Activated CD8-positive, alpha-beta memory T cell treated with anti-CD3 and anti-CD28 coated beads for 4 hours (primary cell): ENCODE measurements at places on chromosomes 6 and 20.

DNA sequence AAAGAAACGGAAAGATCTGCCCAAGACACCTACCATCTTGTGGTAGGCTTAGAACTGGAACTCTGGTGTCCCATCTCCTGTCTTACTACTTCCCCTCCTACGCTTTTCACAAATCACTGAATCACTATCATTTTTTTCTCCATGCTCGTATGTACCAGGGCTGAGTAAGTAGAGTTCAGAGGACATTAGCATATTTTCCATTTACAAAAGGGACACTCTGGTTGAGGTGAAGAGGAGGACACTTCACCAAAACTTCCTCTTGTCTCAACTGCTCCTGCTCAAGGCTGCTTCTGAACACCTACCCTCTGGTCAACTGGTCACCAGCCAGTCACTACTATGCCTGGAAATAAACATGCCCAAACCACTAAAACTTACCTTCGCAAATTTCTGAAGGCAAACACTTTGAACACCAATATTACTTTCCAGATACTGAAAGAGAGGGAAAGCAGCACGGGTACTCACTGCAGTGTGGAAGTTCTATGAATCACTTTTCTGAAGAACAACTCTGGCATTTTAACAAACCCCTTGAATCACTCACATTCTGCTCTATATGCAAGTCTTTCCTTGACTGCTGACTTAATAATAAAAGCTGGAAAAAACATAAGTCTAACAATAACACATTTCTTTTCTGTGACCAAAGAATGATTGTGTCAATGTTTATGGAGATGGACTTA, 123.3 kb downstream of the INSM1 start:
- DNase-seq: no peak

- no peak for DNase-seq
Observed at GRCh38 chr6:167978607-167979006, 18.9 kb upstream of the KIF25 start.

DNA sequence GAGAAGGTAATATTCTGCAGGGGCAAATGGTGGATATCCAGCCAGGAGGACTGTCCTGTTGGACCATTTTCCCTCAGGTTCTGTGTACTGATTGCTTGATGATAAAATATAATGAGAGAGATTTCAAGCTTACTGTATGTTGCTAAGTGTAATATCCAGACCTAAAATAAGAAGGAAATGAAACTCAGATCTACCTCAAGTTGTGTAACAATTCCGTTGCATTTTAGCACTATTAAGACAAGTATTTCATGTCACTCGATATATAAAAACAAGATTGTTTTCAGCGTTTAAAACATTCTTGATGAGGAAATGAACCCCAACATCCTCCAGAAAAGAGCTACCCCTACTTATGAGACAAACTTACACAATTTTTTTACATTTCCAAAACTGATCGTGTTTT, 57.2 kb downstream of the RGS17 start:
- DNase-seq: no peak

- DNase-seq: no peak
Observed at GRCh38 chr6:819122-819521, 126.2 kb upstream of the EXOC2 start.

- no peak for DNase-seq
Observed at GRCh38 chr6:90036963-90037362, 142.7 kb downstream of the GJA10 start.

GRCh38 chr20:7269452-7269851, 502.0 kb downstream of the BMP2 start:
- DNase-seq: no peak

- no peak for DNase-seq
Observed at GRCh38 chr6:165571721-165572132, 91.3 kb downstream of the PDE10A start.

DNA sequence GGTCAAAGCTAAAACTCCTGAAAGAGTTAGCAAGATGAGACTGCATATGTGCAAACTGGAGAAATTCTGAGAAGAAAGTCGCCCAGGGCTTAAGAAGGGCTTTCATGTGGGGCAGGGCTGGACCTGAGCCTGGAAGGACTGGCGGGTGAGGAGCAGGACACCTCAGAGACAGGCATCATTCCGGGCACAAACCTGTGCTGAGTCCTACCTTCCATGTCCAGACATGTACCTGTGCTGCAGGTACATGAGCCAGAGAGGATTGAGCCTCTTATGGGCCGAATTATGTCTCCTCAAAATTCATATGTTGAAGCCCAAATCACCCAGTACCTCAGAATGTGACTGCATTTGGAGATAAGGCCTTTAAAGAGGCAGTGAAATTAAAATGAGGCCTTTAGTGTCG, 171.0 kb downstream of the QRSL1 start:
- no peak for DNase-seq

DNA sequence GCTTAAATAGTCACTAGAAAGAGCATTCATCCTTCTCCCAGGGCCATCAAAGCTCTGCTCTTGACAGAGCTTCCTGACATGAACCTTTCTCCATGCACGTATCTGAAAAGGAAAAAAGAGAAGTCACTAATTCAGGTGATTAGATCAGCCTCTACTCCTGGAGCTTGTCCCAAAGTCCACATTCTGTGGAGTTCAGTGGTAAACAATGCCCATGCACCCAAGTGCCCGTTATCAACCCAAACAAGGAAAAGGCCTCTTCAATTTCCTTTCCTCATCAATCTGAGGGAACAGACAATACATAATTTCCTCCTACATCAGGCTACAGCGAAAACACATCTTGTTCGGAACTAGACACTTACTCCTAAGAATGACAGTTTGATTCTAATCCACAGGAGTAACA, 129.2 kb upstream of the PCSK2 start:
- DNase-seq: no peak

- no peak for DNase-seq
Observed at GRCh38 chr6:130681028-130681427, 146.2 kb upstream of the SMLR1 start.

GRCh38 chr20:47281376-47281775, 75.1 kb downstream of the ZMYND8 start:
- no peak for DNase-seq

DNA sequence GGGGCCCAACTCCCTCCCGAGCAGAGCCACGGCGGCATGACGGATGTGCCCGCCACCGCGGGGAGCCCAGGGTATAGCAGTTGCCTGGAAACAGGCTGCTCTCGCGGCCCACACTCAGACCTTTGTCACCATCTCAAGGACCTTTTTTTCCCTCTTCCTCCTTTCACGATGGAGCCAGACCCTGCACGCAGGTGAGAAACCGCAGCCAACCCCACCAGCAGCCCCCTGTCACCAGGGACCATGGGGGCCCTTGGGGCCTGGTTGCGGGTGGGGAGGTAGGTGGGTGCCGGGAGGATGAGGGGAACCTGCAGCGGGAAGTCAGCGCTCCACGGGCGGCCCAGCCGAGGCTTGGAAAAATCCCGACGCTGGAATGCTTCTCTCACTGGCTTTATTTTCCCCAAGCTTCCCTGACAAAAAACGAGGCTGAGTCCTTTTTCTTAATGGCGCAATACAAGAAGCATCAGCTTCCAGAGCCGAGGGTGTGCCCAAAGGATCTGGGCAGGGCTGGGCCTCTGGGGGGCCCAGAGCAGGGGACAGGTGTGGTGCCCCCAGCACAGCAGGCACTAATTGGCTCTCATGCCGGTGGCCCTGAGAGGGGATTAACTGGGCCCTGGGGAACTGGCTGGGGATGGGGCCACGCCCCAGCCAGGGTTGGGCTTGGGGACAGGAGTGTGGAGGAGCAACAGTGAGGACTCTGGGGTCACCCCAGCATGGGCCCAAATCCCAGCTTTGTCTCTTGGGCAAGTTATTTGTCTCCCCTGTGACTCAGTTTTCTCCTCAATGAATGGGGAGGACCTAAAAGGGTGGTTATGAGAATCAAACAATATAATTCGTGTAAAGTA, 23.9 kb downstream of the NOL4L start:
- no peak for DNase-seq

DNA sequence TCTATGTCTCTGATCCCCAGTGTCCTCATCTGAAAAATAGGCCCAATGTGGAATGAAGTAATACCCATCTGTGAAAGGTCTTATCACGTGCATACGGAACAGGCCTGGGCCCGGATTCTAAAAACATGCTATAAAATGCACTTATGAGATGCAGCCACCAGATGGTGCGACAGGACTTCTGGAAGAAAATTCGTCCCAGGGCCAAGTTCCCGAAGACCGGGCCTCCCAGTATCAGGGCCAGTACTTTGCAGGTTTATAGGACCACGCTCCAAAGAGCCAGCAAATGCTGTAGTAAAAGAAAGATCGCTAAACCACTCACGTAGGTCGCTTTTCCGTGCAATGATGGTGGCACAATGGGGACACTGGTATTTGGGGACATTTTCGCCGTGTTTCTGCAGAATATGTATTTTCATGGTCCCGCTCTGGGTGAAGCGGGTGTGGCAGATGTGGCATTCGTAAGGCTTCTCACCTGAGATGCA, 10.6 kb downstream of the CTCFL start:
- DNase-seq: no peak

DNA sequence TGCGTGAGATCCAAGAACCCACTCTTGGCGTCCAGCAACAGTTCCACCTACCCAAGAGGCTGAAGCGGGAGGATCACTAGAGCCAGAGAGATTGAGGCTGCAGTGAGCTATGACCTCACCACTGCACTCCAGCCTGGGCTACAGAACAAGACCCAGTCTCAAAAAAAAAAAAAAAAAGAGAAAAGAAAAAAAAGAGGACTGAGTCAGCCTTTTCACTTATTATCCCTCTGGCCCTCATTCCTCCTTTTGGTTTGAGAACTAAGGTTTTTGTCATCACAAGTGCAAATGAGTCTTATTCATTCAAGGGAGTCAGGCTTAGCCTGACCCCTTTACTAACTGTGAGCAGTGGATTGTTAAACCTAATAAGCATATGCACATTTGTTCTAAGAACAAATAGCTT, 37.9 kb upstream of the JARID2 start:
- DNase-seq: no peak

DNA sequence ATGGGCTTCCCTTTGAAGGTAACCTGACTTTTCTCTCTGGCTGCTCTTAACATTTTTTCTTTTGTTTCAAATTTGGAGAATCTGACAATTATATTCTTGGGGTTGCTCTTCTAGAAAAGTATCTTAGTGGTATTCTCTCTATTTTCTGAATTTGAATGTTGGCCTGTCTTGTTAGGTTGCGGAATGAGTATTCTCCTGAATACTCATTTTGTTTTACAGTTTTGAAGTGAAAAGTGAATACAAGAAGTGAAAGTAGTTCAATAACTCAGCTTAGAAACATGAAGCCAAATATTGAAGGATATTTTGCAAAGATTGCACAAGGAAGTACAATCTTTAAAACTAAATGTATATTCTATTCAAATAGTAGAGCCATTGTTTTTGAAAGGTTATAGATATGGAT, 120.2 kb upstream of the MAP3K4 start:
- DNase-seq: no peak

DNA sequence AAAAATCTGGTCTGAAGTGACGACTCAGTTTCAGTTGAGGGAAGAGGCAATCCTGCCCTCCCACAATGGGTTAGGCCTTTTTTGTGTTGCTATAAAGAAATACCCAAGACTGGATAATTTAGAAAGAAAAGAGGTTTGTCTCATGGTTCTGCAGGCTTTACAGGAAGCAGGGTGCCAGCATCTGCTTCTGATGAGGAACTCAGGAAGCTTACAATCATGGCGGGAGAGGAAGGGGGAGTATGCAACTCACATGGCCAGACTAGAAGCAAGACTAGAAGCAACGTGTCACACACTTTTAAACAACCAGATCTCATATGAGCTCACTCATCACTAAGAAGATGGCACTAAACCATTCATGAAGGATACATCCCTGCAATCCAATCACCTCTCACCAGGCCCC, 529.3 kb downstream of the KIF16B start:
- no peak for DNase-seq

DNA sequence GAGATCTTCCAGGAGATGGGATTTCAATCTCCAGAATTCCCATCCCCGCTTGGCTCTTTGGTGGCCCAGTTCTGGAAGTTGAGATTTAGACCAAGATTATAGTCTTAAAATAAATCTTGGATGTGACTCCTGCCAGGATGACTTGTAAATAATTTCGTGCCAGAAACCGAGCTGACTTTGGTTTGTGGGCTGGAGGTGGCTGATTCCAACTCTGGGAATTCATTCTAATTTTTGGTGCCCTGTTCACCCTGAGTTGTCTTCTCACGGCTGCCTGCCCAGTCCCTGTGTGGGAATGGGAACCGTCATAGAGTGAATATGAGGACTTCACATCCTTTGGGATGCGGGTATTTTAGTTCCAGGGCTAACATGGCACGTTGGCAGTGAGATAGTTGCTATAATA, 64.8 kb downstream of the JARID2 start:
- no peak for DNase-seq

DNA sequence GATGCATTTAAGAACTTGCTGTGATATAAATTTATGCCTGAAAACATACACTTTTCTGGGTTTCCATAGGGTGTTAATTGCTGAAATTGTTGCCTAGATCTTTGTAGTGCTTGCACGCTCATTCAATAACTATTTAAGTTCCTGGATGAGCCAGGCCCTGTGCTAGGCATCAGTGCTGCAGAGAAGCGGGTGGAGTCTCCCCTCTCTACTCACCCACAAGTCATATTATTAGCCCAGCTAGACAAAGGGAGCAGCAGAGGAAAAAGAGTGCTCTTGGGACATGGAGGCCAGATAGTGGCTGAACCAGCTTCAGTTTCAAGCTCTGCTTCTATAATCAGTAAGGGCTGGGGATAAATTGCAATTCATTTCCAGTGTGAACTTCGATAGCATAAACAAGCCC, 329.1 kb downstream of the TFAP2B start:
- DNase-seq: no peak

- DNase-seq: no peak
Observed at GRCh38 chr6:21404577-21404976, 189.0 kb upstream of the SOX4 start.

DNA sequence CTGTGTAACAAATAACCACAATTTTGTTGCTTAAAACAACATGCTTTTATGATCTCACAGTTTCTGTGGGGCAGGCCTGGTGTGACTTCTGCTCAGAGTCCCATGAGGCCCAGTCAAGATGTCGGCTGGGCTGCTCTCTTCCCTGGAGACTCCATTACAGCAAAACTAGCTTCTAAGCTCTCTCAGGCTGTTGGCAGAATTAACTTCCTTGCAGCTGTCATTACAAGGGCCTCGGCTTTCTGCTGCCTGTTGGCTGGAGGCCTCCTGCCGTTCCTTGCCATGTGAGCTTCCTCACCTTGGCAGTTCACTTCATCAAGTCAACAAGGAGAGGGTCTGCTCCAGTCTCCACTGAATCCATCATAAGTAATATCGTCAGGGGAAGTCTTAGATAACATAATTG, 659.2 kb downstream of the PRKN start:
- no peak for DNase-seq
